Bronchial epithelial cell (primary cell): ENCODE measurements at places on chromosomes 1 and 21. TPM values are rescaled to one million over a fixed set of nuclear protein-coding genes. Genes with fewer than 3 reads are reported as not detected.

Gene ZMYM4
- 19.5 and 20.5 TPM in 2 replicates for total RNA-seq

Gene CELSR2
- 9.2 and 30.6 TPM in 2 replicates for total RNA-seq

Gene HOOK1
- total RNA-seq = 10.3 and 14.6 TPM in 2 replicates

Gene ABCA4
- total RNA-seq = under 0.01 and 1.4 TPM in 2 replicates

Gene ARMH1
- total RNA-seq = 0.38 TPM in 1 of 2 replicates, not detected in the other
